Stimulated activated CD8-positive, alpha-beta memory T cell treated with anti-CD3 and anti-CD28 coated beads, Interleukin-7, amount 100 ng/mL, for 24 hours (primary cell): ENCODE measurements at places on chromosomes 2 and 18.

- no peak for DNase-seq
Observed at GRCh38 chr2:201913201-201913600, 106.9 kb downstream of the CDK15 start.

DNA sequence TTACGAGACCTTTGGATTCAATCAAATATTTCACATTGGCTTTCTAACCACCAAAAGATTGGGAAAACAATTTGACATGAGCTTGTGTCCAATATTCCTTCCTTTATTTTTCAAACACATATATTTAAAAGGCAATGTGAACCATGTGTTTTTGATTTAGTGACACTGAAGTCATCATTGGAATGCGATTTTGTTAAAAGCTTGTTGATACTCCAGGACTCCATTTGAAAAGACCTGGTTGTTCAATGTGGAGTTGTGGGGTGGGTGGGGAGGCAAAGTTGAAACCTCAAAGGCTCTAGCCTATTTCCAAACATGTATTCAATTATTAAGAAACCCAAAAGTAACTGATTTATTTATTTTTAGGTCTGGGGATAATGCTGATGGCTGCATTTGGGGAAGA is 114.1 kb upstream of the TRIB2 start:
- DNase-seq, result no peak

- no peak for DNase-seq
Observed at GRCh38 chr18:4817665-4818064, 362.6 kb upstream of the DLGAP1 start.

DNA sequence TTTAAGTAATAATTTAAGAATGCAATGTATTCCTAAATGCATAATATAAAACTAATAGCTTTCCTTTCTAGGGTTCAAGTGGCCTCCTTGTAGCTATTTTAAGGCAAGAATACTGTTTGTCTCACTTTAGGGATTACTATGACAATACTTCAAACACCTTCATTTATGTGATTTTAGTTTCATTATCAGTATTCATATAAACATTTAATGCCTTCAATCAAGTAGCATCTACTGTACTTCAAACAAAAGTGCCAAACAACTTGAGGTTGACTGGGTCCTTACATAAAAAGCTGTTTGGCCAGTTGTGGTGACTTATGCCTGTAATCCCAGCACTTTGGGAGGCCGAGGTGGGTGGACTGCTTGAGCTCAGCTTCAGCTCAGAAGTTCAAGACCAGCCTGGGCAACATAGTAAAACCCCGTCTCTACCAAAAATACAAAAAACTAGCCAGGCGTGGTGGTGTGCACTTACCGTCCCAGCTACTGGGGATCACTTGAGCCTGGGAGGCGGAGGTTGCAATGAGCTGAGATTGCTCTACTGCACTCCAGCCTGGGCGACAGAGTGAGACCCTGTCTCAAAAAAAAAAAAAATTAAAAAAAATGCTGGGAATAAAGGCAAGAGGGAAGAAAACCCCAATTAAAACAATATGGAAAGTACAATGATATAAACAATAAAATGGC is 9.3 kb downstream of the MEX3C start:
- no peak for DNase-seq

DNA sequence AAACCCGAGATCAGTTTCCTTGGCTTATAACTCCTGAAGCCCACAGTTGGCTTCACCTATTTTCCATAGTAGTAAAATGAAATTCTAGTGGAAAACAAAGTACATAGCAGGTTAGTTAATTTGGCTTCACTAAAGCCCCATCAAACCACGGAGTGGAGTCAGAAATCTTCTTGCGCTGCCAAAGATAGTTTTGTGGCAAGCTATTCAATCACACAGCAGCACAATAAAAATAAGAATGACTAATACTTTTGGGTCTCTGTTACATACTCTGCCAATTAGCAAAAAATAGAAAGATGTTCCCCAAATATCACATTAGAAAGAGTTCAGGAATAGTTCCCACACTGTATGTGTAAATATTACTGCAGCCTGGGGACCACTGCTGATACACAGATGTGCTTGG is 175.2 kb upstream of the NOL4 start:
- DNase-seq, result no peak

DNA sequence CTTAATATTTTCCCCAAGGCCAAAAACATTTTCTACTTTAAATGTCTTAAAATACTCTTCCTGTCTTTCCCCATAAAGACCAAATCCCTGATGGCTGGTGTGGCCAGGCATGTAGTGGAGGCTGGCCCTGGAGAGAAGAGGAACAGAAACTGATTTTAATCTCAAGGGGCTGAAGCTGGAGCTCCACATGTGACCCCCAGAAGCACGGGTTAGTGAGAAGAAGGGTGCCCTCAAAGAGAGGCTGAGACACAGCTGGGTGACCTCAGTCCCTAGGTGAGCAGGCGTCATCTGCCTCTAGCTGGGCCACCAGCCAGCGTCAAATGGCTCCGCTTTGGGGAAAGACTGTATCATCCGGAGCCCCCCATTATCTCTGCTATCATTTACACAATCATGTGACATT is 19.3 kb upstream of the TMEM18 start:
- DNase-seq, result no peak

GRCh38 chr2:568639-569235 is 108.5 kb downstream of the TMEM18 start:
- DNase-seq, result no peak

- no peak for DNase-seq
Observed at GRCh38 chr2:84972207-84972783, 1.3 kb downstream of the KCMF1 start.

GRCh38 chr2:1670636-1671035 is 73.7 kb downstream of the PXDN start:
- DNase-seq, result no peak

- DNase-seq, result peak; percentile 8
Observed at GRCh38 chr18:864872-865273, 39.8 kb upstream of the ADCYAP1 start.

DNA sequence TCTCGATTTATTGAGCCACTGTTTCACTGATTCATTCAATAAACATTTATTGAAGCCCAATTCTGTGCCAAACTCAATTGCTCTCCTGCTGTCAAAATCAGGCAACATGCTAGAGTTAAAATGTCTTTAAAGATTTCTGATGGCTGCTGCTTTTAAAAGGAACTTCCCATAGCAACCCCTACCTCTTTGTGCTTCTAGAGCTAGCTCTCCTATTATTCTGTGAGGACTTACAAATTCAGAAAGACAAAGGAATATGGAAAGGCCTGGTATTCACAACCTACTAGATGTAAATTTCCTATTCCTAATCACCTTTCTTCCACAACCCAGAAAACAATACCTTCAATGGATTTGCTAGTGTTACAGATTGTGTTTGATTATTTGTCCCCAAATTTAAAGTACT is 395.5 kb downstream of the NRXN1 start:
- DNase-seq, result no peak

DNA sequence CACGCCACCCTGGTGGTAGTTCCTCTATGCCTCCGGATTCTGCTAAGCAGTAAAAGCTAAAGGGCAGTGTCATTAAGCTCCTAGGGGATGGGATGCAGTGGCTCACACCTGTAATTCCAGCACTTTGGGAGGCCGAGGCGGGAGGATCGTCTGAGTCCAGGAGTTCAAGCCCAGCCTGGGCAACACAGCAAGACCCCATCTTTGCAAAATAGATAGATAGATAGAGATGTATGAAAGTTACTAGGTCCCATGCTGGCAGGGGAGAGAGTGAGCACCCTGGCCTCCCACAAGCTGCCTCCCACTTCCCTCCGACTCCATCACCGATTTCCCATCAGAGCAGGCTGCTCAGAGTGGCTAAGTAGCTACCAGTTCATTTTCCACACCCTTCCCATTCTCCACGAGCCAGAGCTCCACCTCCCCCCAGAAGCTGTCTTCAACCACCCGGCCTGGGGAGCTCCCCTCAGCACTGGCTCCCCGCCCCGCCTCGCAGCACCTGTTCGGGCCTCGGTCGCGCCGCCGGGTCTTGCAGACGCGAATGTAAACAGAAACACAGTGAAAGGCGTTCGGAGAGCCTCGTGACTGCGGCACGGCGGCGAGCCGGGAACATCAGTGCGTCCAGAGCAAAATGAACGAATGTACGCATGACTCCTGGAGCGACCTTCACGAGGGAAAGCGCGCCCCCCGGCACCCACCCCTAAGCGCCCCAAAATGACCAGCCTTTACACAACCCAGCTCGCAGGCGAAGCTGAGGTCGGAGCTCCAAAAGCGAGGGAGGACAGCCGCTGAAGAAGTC is 598 bp upstream of the CEP68 start:
- no peak for DNase-seq

GRCh38 chr2:41933585-41934320 is 114.1 kb upstream of the PKDCC start:
- DNase-seq, result no peak

DNA sequence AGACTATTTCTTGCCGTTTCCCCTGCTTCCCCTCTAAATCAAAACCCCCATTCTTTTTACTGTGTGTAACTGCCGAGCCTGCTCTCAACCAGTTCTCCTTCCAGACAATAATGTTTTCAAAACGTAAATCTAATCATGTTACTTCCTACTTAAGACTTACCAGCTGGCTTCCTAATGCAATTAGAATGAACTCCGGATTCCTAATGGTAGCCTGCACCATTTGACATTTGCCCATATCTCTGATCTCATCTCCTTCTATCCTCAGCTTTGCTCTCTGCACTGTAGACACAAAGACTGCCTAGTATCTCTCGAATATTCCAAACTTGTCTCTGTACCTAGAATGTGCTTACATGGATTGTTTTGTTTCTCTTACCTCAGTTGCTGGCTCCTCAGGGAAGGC is 12.9 kb downstream of the TTL start:
- DNase-seq, result no peak

DNA sequence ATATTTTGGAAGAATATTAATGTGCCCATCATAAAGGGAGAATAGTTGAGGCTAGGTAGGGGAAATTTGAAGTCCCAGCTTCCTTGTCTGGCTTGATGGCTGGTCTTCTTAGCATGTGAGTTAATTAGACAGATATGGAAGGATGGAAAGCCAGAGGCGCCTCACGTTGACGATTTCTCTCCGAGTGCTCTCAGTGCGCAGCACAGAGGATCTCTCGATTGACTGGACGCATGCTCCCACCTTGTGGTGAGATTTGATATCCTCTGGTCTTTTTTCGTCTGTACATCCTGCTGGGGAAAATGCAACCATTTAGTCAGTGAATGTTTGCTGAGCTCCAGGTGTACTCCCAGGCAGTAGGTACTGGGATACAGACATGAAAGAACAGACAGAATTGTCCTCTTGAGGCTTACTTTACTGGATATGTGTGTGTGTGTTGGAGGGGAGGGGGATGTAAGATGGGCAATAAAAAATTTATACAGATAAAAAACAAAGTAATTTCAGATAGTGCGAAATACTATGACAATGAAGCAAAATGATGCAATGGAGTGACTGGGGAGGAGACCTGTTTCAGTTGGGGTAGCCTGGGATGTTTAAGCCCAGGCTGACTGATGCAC is 66.9 kb upstream of the ZNG1B start:
- DNase-seq, result peak; percentile 24

DNA sequence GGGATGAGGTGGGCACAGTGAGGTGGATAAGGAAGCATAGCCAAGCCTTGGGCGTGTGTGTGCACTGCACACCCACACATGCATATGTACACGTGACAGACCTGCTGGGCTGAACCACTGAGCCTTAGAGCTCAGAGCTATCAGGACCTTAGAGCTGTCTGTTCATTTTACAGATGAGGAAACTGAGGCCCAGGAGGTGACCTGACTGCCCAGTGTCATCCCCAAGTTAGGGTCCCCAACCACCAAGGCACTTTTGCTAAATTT is 8.2 kb upstream of the SNED1 start:
- no peak for DNase-seq

DNA sequence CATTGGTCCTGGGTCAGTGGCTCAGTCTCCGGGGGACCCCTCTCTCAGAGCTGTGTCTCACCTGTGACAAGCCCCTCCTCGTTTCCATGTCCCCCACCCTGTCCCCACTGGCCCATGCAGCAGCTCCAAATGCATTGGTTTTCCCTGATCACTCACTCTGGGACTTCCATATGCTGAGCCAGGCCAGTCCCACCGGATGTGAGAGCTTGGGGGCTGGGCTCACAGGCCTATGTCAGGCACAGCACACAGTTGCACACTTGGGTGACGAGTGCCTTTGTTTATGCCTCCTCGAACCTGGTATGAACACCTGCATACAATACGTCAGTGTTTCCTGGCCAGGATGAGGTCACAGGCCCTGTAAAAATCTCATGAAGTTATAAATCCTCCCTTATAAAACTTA is 232.5 kb downstream of the TFCP2L1 start:
- DNase-seq, result no peak

GRCh38 chr2:210558708-210559107 is 2.3 kb downstream of the CPS1 start:
- DNase-seq, result no peak

- DNase-seq, result no peak
Observed at GRCh38 chr2:17336458-17336857, 181.8 kb downstream of the RAD51AP2 start.

DNA sequence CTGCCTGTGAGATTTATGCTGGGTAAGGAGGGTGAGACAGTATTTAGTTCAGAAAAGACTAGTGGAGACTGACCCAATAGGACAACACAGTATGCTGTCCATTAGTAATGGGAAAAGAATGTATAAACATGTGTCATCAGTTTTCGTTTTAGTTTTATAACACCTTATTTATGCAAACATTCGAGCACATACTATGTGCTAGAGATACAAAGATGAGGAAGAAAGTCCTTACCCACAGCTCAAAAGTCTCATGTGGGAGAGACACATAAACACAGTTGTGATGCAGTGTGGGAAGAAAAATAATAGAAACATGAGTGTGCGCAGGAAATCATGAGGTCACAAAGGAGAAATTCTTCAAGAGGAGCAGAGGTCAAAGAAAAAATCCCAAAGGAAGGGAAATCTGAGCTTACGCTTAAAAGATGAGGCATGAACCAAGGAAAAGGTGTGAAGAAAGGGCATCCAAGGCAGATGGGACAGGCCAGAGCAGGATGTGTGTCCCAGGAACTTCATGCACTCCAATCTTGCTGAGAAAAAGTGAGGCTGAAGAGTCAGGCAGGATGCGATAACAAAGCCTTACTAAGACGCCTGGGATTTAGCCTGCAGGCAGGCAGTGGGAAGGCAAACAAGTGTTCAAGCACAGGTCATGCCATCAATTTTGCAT is 8.1 kb downstream of the METTL21A start:
- DNase-seq, result no peak

GRCh38 chr2:163119966-163120365 is 281.4 kb upstream of the KCNH7 start:
- DNase-seq, result no peak

GRCh38 chr2:118722976-118723375 is 124.5 kb downstream of the EN1 start:
- no peak for DNase-seq
